Caco-2 (cell line): ENCODE measurements at places on chromosomes 12 and 14. TPM values are rescaled to one million over a fixed set of nuclear protein-coding genes. Genes with fewer than 3 reads are reported as not detected.

GRCh38 chr14:58533446-58533845 lies 104.3 kb upstream of the DACT1 start:
- DNase-seq, result no peak

The ACTR6 gene
- total RNA-seq, result 25.0 and 26.0 TPM in 2 replicates

- DNase-seq, result no peak
Observed at GRCh38 chr12:132521712-132522292, 31.9 kb downstream of the FBRSL1 start.

The MIPOL1 gene
- 18.7 and 20.9 TPM in 2 replicates for total RNA-seq

GRCh38 chr14:91232603-91233002 lies 11.9 kb downstream of the GPR68 start:
- DNase-seq, result no peak

GRCh38 chr14:63205866-63206265 lies 1.6 kb downstream of the RHOJ start:
- no peak for DNase-seq

DNA sequence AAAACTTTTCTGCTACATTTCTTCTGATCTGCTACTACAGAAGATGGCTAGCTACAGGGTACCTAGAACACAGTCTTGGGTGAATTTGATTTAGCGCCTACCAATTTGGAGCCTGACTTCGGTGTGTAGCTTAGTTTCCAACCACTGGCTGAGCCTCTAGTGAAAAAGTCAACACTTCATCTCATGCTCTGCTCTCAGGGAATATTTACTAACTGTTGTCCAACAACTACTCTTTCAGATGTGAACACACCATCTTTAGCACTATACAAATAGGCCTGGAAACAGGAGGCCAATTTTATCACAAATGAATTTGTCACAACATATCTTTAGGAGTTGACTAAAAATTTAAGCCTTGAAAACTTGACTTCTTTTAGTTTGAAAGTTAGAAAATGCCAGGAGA lies 167.9 kb downstream of the NELL2 start:
- DNase-seq, result no peak

DNA sequence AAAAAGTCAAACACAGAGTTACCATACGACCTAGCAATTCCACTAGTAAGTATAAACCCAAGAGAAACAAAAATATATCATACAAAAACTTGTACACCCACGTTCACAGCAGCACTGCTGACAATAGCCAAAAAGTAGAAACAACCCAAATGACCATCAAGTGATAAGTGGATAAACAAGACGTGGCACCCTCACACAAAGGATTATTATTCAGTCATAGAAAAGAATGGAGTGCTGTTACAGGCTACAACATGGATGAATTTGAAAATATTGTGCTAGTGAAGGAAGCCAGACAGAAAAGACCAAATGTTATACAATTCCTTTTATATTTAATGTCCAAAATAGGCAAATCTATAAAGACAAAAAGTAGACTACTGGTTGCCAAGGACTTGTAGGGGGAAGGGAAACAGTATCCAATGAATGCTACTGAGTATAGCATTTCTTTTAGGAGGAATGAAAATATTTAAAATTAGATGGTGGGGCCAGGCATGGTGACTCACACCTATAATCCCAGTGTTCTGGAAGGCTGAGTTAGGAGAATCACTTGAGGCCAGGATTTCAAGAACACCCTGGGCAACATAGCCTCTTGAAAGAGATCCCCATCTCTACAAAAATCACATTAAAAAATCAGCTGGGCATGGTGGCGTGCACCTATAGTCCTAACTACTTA lies 41.9 kb downstream of the SPTLC2 start:
- DNase-seq, result no peak

- no peak for DNase-seq
Observed at GRCh38 chr14:74609721-74610120, 2.3 kb downstream of the LTBP2 start.
